ENCODE measurements at places on chromosomes 4 and X. TPM values are rescaled to one million over a fixed set of nuclear protein-coding genes. Genes with fewer than 3 reads are reported as not detected.

Gene TLR8
- total RNA-seq = 3.4 TPM

- no peaks in the 10 kb centered on the region for H3K36me3 ChIP-seq
- H3K27me3 ChIP-seq = no peaks in the 10 kb centered on the region
These were observed 47.7 kb upstream of the ADGRL3 start for GRCh38 chr4:61152433-61152832.

- no peaks in the 10 kb centered on the region for H3K27me3 ChIP-seq
- H3K4me1 ChIP-seq = peaks cover 8% of the 10 kb centered on the region
- no peak overlapping the region for H3K27ac ChIP-seq
- no peak for DNase-seq
- H3K36me3 ChIP-seq = no peaks in the 10 kb centered on the region
These were observed 146.3 kb downstream of the SMIM20 start for GRCh38 chr4:26060286-26060685.

GRCh38 chr4:22764183-22764582, 71.4 kb downstream of the GBA3 start:
- no peaks in the 10 kb centered on the region for H3K4me1 ChIP-seq
- DNase-seq = no peak
- H3K27ac ChIP-seq = no peak overlapping the region
- no peak overlapping the region for H3K4me3 ChIP-seq
- no peaks in the 10 kb centered on the region for H3K36me3 ChIP-seq
- H3K27me3 ChIP-seq = no peaks in the 10 kb centered on the region

GRCh38 chr4:160353548-160353947, 1250.7 kb downstream of the RAPGEF2 start:
- no peak overlapping the region for H3K27ac ChIP-seq
- H3K27me3 ChIP-seq = no peaks in the 10 kb centered on the region
- no peaks in the 10 kb centered on the region for H3K36me3 ChIP-seq
- no peak for DNase-seq
- H3K4me3 ChIP-seq = no peak overlapping the region
- H3K4me1 ChIP-seq = no peaks in the 10 kb centered on the region

DNA sequence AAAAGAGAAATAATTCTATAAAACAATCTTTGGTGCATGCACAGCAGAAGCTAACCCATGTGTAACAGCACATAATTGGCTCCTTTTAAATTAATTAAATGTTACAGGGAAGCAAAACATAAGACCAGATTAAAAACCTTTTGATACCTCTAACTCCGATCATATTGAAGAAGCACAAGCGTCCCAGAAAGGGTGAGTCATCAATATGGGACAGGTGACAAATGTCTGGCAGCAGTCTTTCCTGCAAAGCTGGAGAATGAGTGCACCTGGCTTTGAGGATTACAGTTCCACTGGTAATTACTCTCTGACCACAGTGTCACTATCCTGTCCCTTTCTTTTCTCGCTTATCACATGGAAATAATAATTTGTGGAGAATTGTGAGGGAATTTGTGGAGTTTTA, 94.6 kb downstream of the FAM9B start:
- H3K27ac ChIP-seq = no peak overlapping the region
- H3K27me3 ChIP-seq = no peaks in the 10 kb centered on the region
- no peak for DNase-seq
- H3K36me3 ChIP-seq = no peaks in the 10 kb centered on the region

GRCh38 chr4:54657551-54658251, at the start of gene KIT:
TSS of gene KIT (plus strand) at chr4:54657957. CDS start at chr4:54658015, 58 bp downstream.
- H3K27ac ChIP-seq = peak within 1 kb of the TSS; percentile 62
- H3K36me3 ChIP-seq = no peaks in the 10 kb centered on the region
- no peak for DNase-seq
- peak within 1 kb of the TSS; percentile 82 for H3K4me3 ChIP-seq
- peaks cover 7% of the 10 kb centered on the region for H3K4me1 ChIP-seq
